ENCODE measurements at places on chromosomes 1 and 21.

DNA sequence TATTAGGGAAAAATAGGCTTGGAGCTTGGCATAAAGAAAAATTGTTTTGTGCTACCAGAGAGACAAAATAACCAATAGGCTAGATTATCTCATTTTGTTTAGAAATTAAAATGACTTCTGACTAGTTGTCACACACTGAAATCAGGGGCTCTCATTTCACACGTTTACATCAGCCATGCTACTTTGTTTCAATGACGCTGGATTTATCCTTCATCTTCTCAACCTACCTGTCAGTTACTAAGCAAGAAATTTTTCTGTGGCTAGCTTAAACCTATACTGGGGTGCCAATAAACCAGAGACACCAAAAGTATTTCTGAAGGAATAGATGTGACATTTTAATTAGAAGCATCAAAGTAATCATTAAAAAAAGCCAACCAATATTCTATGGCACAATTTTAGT lies 518.1 kb upstream of the NR5A2 start:
- DNase-seq = no peak

DNA sequence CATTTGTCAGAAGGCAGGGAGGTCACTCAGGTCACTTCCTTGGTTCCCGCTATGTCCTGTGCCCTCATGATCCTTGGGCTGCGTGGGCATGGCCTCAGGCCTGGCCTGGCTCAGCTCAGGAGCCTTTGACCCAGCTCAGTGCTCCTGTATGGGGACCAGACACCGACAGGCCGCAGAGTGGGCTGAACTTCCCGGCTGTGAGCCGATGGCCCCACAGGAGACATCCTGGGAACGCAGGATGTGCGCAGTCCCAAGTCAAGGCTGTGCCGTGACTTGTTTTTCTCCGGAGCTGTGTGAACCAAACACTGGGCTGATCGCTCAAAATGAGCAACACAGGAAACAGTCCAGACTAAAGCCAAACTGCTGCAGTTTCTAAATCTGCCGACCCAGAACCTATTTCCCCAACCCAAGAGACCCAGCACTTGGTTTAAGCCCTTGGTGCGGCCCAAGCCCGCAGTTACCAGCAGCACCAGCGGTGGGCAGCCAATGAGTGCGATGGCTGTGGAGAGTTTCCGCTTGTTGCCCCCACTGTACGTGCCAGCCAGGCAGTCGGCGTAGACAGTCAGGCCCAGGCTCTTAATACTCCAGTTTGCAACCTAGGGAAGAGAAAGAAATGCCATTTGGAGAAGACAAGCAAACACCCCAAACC lies 92.3 kb upstream of the GCLM start:
- DNase-seq = no peak

GRCh38 chr1:211695135-211695816 lies 19.9 kb upstream of the NEK2 start:
- DNase-seq = no peak

DNA sequence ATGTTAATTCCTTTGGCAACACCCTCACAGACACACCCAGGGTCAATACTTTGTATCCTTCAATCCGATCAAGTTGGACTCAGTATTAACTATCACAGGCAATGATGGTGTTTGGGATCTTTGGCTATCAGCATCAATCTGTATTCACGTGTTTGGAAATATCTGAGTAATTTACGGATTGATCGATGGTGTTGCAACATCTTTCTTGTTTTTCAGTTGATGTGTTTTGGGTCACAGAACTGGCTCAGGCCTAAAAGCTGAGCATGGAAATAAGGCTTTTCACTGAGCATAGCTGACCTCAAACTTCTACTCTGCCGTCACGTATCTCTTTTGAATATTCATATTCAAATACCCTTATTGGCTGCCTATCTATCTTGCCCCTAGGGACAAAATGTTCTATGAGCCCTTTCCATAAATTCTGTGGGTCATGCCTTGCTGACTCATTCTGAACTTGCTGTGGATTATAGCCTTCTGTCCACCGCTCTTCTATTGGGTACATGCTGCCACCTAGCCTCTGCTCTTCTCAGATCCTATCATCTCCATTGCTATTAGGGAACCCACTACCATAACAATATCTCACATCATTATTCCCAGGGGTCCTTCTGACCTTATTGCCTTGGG lies 156.0 kb downstream of the PDE4B start:
- no peak for DNase-seq

GRCh38 chr1:175208773-175209492 lies 16.4 kb upstream of the KIAA0040 start:
- DNase-seq = no peak

DNA sequence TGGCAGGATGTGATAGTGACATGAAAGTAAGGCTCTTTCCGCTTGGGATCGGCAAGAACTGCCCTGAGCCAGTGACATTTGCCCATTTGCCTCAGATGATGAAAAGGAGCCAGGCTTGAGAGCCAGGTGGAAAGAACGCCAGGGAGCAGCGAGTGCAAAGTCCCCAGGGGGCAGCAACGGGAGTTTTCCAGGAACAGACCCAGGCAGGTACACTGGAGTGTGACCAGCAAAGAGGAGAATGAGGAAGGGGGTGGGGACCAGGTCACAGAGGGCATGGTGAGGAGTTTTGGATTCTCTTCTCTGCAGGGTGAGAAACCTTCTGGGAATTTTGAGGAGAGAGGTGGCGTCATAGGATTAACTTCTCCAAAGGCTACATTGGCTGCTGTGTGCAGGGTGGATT lies 10.8 kb upstream of the ETS2 start:
- no peak for DNase-seq

- DNase-seq = no peak
Measured at GRCh38 chr1:87795615-87796337, 467.1 kb downstream of the LMO4 start.

GRCh38 chr1:94047949-94048348 lies 73.0 kb downstream of the ABCA4 start:
- DNase-seq = no peak

- DNase-seq = no peak
Measured at GRCh38 chr1:106875622-106876021, 180.9 kb upstream of the PRMT6 start.

DNA sequence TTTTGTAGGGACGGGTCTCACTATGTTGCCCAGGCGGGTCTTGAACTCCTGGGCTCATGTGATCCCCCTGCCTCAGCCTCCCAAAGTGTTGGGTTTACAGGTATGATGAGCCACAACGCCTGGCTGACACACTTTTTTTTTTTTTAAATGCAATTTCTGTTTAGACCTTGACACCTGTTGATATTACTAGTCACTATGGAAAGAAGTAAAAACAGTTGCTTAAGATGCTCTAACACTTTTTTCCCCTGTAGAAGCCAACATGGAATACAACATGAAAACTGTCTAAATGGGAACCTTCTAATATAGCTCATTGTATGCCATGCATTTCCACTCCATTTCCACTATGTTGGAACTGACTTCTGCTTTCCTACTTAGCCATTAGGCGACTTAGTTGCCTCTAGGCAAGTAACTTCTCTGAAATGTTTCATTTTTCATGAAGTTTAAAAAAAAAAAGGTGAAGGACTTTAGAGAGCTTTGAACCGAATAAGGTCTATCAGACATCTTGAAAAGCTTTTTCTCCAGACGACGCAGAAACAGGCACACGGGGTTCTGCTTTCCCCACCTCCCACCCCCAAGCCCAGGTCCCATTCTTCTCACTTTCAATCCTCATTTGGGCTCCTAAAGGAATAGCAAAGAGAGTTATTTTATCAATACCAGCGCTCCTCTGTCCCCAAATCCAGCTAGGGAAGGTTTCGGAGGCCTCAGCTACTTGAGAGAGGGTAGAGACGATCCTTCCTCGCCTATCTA lies 648 bp upstream of the DR1 start:
- no peak for DNase-seq

- DNase-seq = no peak
Measured at GRCh38 chr21:32140604-32141317, 138.1 kb downstream of the MIS18A start.

- DNase-seq = no peak
Measured at GRCh38 chr1:113943028-113943811, 14.1 kb downstream of the HIPK1 start.

GRCh38 chr1:2631136-2632050 lies 1.4 kb downstream of the MMEL1 start:
- DNase-seq = no peak

DNA sequence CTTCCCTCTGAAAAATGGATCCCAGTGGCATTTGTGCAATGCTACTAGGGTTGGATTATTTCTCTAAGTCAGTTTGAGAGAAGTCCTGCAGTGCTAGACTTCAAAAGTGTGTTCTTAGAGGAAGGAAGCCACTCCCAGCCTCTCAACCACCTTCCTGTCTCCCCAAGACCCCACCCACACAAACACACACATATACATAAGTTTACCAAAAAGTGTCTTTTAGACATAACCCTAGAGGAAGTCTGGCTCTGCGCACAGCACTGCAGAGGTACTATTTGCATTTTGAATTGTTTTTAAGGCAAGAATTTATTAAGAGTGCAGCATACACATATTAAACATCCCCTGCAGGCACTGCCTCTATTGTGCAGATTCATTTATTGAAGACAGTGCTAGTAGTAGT lies 127.3 kb downstream of the HHIPL2 start:
- DNase-seq = no peak

DNA sequence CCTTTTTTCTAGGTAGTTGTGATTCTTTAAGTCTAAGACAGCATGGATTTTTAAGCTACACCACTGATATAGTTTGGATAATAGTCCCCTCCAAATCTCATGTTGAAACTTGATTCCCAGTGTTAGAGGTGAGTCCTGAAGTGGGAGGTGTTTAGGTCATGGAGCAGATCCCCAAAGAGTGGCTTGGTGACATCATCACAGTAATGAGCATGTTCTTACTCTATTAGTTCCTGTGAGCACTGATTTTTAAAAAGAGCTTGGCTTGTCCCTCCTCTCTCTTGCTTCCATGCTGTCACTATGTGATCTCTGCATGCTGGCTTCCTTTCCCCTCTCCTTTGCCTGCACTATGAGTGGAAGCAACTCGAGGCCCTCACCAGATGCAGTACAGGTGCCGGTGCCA lies 115.5 kb downstream of the LEPR start:
- DNase-seq = no peak

DNA sequence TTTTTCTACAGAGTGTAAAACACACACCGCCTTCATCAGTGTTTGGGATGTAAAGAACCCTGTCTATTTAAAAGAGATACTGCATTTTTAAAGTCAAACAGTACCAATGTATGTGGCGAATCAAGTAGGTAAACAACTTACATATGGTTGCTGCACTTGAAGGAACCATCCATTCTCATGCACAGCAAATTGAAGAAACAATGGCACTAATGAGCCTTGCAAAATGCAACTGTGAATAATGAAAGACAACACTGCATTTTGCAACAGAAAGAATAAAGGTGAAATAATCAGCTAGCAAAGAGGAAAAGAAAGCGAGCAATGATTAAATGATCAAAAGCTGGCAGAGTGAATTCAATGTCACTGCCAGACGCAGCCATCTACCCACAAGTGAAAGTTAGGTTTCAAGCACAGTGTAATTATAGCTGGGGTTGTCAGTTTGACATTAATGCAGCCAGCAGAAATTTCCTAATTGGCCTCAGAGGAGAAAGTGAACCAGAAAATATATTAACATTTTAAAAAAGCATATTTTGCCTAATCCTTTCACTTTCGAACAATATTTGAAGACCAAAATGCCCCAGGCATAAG lies 10.9 kb upstream of the BARHL2 start:
- no peak for DNase-seq

GRCh38 chr1:100184536-100184935 lies 6.5 kb upstream of the LRRC39 start:
- no peak for DNase-seq

- no peak for DNase-seq
Measured at GRCh38 chr21:39169906-39170305, 13.3 kb downstream of the PSMG1 start.

GRCh38 chr1:77282866-77283539 lies 1.2 kb downstream of the AK5 start:
- DNase-seq = peak; percentile 4

- no peak for DNase-seq
Measured at GRCh38 chr1:85109475-85109874, 61.2 kb upstream of the MCOLN3 start.

- no peak for DNase-seq
Measured at GRCh38 chr1:53461323-53462044, 2.3 kb downstream of the DMRTB1 start.

- no peak for DNase-seq
Measured at GRCh38 chr1:58732087-58732775, 32.4 kb upstream of the MYSM1 start.

- DNase-seq = no peak
Measured at GRCh38 chr1:179745131-179745611, 2.1 kb downstream of the FAM163A start.

DNA sequence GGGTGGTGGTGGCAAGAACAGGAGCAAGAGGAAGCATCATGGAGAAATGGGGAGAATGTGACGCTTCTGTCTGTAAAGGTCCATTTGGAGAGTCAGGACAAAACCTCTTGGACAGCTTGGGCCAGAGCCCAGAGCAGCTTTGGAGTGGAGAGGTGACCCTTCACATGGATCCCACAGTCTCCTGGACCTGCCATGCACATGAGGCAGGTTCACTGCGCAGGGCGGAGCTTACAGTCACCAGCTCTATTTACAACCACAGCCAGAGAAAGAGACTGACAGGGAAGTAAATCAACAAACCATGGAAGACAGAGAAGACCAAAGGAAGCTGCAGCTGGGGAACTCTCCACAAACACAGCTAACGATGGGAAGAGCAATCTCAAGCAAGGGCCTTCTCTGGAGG lies 828 bp upstream of the RGS8 start:
- no peak for DNase-seq

DNA sequence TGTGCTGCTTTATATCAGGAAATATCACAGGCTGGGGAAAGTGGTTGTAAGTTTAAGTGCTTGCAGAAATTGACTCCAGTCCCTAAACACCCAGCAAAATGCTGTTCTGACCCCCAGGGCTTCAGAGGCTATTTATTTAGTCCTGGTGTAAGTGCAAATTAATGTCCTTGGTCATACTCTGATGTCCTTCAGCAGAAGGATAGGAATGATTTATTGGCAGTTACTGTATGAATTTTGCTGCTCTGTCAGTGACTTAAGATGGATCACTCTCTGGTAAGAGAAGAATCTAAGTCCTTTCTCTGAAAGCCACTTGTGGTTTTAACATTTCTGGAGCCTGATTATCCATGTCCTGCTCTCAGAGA lies 21.9 kb downstream of the FAM20B start:
- no peak for DNase-seq

- no peak for DNase-seq
Measured at GRCh38 chr1:183349201-183349711, 68.9 kb downstream of the NMNAT2 start.

DNA sequence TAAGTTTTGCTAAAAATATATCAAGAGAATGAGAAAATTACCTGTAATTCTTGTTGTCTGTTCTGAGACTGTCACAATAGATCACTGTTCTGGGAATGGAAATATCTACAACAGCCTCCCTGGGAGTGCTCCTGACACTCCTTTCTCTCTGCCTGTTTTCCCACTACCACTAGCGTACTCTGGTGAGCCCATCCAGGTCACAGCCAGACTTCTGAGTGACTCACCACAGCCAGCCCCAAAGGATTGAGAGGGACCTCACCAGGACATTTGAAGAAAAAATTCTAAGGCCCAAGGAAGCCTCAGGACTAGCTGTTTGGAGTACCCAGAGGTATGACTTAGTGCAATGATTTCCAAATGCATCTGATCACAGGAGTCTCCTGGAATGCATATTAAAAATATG lies 39.0 kb upstream of the TADA1 start:
- DNase-seq = no peak
